ENCODE measurements at places on chromosomes 3 and 15.

- no peak for DNase-seq
Measured at GRCh38 chr3:46907960-46908293, 30.4 kb downstream of the PTH1R start.

DNA sequence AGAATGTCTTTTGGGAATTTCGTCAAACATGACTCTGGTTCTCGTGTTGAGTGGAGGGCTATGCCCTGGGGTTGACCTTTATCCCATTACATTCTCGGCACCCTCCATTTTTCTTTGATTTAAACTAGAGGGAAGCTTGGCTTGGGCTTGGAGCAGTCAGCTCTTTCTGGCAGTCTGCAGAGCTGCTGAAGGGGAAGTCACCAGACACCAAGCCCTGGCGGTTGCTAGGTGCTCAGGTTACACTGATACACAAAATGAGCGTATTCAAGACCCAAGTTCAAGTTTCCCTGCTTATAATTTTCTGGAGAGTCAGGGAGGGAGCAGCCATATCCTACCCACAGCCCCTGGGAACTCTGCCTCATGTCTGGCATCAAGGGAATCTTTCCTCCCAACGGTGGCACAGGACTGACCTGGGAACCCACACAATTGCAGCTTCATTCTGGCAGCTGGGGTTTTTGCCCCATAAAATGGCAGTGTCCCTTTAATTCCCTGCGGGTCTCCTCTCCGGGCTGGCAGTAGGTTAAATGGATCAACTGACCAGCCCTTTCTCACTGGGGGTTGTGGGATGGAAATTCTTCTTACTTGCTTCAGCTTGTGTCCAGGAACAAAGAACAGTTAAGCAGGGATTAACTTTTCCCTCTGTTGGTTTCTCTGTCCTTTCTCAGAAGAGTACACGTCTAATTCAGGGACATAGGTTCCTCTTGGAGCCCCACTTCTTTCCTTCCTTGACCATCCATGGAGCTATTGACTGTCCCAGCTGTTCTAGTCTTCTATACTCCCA, 110.0 kb upstream of the DLG1 start:
- DNase-seq, result no peak

DNA sequence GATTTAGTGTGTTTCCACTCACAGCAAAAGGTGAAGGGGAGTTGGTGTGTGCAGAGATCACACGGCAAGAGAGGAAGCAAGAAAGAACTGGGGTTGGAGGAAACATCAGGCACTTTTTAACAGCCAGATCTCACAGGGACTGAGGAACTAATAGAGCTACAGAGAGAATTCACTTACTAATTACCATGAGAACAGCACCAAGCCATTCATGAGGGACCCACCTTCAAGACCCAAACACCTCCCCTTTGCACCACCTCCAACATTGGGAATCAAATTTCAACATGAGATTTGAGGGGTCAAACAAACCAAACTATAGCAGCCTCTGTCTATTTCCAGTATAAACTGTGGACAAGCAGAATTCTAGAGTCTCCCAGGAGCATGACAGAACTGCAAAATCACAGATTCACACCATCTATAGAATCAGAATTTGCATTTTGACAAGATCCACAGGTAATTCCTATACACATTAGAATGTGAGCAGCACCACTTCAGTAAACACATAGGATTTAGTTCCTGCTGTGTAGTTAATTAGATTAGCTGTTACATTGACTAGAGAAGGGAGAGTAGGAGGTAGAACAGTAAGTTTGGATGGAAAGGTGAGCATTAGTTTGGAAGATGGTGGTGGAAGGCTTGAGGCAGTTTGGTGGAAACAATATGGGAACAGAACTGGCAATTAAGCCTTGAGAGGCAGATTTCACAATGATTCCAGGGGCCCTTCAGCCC, 311.7 kb downstream of the NSUN3 start:
- no peak for DNase-seq

DNA sequence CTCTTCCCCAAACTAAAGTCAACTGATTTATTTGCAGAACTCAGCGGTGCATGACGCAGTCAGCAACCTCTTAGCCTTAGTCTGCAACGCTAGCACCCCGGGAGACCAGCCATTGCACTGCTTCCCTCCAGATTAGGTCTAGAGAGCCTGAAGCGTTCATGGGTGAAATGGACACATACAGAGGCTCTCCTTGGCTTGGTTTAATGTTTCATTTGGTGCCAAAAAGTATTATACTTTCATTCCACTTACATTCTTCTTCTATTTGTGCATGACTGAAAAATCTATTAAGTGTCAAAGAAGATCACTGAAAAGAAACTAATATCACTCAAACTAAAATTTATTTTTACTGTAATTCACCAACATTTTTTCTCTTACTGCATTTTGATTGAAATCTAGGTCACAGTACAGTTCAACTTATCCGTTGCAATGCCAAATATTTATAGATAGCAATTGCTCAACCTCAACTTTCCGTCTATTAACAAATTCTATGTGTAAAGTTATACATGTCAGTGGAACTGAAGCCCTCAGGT, 116.2 kb downstream of the ROBO1 start:
- no peak for DNase-seq

GRCh38 chr15:52709187-52709981, 30.2 kb upstream of the ATOSA start:
- no peak for DNase-seq

DNA sequence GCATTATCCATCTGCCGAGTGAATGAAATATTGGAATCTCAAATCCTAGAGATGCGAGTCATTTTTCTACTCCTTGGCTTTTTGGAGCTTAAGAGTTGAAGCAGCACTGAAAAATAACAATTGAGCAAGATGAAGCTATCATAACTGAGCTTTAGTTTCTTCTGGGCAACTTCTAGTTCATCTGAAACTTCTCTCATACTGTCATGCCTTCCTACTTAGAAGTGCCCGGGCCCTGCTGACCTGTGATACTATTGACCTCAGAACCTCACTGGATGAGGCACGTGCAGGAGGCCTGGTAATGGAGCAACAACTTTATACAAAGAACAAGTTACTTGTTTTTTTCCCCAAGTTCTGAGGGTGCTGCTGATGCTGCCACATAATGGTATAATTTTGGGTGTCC, 48.5 kb upstream of the P3H2 start:
- DNase-seq, result no peak

DNA sequence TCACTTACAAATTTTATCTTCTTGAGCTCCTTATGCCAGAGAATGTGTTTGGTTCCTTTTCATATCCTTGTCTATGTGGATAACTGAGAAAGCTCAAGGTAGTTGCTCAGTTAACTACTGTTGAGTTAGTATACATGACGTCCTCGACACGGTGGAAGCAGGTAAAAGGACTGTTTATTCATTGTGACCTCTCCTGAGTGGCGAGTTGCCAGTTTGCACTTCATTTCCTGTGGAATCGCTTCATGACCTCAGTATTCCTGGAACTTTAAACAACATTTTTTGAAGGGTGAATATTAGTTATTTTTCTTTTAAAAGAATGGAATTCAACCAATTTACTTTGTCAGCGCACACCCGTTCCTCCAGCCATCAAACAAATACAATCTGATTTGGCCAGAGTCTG, 1.2 kb upstream of the TPRG1 start:
- DNase-seq, result no peak

Data from cortex of kidney (tissue), 1 donor.